Neural crest cell (in vitro differentiated cells): ENCODE measurements at places on chromosomes 2 and 18.

DNA sequence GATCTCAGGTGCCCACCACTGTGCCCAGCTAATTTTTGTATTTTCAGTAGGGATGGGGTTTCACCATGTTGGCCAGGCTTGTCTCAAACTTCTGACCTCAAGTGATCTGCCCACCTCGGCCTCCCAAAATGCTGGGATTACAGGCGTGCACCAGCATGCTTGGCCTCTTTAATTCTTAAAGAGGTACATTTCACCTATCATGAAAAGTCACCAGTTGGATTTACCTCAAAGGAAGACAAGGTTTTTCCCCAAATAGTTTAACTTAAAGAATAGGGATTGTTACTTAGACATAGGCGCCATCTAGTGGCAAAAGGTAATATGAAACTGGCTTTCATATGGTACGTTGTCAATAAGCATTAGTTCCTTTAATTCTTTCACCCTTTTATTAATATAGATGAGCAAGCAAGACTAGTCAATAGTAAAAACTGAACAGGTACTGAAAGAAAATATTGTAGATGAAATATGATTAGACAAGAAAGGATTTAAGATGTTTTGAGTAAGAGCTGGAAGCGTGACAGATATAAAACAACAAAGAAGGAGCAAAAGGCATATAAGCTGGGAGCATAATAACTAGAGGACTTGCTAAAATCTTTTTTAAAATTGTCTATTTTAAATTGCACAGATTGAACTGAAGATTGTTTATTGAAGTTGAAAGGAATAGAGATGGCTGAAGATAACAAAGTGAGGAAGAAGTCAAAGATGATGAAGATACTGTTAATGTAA lies 35.0 kb upstream of the PSMD14 start:
- peak; percentile 31 for DNase-seq

DNA sequence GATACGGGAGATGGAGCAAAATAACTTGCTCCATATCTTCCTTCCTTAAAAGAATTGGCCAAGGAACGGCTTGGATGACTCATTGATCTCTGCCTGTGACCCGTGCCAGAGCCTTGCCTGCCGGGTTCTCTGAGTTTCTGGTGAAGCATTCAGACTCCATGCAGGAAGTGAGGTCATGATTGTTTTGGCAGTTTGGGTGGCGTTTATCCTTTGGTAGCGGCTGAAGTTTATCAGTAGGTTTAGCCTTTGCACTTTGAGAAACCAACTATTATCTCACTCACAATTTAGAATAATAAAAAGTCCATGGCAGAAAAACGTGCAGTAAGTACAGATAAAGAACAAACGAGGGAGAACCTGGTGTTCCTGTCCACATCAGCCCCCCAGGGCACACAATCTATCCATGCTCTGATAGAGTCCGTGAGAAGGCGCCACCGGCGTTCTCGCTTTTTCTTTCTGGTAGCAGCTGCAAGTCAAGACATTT lies 15.0 kb upstream of the CTAGE1 start:
- DNase-seq, result no peak

- DNase-seq, result no peak
Observed at GRCh38 chr18:12321333-12321732, 13.3 kb downstream of the TUBB6 start.

DNA sequence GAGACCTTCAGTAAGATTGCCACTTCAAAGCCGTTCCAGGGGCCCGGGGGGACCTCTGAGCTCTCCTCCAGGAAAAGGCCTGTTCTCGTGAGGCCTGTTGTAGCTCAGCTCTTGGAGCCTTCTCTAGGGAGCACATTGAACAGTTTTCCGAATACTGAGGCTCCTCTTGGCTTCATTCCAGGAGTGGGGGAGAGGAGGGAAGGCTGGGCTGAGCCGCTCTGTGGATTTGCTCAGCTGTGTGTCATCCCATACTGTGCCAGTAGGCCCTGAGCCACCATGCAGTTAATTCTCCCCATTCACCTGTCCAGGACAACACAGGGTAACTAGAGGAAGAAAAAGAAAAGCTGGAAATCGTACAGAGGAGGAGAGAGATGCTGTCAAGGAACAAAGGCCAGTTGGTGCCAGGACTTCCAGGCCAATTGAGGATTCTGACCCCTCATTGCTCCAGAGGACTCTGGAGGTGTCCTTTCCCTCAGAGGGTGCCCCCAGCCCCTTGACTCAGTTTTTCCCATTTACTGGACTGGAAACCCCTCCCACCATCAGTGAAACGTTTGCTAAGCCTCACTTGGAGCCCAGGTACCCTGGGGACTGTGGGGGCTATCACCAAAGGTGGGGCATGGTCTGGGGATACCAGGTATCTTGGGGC lies 41.4 kb downstream of the HS1BP3 start:
- DNase-seq, result no peak

- no peak for DNase-seq
Observed at GRCh38 chr2:112000399-112001135, 54.5 kb upstream of the TMEM87B start.

GRCh38 chr2:18610651-18611050 lies 21.3 kb upstream of the NT5C1B start:
- no peak for DNase-seq

- DNase-seq, result no peak
Observed at GRCh38 chr2:241865957-241866789, 3.4 kb upstream of the RTP5 start.

DNA sequence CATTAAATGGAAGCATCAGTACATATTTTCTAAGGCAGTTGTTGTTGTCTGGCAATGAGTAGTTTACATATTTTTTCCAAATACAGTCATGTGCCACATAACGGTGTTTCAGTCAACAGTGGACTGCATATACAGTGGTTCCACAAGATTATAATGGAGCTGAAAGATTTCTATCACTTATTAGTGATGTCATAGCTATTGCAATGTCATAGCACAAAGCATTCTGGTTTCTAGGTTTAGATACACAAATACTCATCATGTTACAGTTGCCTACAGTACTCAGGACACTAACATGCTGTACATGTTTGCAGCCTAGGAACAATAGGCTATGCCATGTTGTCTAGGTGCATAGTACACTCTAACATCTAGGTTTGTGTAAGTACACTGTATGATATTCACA lies 45.0 kb downstream of the RND3 start:
- no peak for DNase-seq

DNA sequence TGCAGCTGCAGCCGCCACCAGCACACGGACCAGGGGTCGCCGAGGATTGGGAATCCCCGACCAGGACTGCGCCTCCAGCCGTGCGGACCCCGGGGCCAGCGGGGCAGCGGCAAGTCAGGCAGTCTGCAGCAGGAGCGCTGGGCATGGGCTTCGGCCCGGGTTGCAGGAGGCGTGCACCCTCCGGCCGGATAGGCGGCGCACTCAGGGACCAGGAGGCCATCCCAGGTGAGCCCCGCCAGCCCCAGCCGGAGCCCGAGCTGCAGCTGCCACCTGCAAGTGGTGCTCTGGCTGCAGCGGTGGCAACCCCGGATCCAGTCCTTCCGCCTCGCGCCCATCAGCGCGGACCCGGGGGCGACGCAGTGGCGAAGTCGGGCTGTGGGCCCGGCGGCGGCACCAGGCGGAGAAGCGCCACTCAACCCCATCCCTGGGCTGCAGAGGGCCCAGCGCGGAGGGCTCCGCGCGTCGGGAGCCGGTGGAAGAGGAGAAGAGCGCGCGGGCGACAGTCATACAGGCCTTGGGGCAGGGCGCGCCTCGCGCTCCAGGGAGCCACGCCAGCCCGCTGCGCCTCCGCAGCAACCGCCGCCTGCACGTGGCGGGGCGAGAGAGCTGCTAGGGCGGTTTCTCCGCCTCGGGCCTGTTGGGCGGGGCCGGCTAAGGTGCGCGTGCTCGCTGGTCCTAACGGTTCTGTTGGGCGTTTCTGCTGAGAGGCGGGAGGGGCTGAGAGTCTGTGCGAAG lies 73.8 kb downstream of the RPIA start:
- no peak for DNase-seq

- DNase-seq, result no peak
Observed at GRCh38 chr2:142721015-142721414, 156.4 kb upstream of the KYNU start.

GRCh38 chr2:205934443-205934842 lies 151.5 kb downstream of the INO80D start:
- no peak for DNase-seq

- DNase-seq, result no peak
Observed at GRCh38 chr2:222561151-222561550, 94.7 kb downstream of the FARSB start.

DNA sequence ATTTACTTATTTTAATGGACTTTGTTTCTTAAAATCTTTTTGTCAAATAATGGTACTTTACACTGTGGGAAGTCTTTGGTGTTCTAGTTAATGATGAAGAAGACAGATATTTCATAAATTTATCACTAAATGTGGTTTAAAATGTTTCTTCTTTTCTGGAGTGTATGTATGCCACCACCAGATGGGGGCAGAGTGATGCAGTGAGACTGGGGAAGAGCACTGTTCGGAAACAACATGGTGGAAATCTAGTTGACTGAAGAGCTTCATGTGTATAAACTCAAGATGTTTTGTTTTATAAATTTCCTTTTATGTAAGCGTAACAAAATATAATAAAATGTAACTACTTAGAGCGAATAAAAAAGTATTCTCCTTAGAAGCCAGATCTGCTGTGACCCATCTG lies 195.1 kb downstream of the KCNE4 start:
- no peak for DNase-seq

DNA sequence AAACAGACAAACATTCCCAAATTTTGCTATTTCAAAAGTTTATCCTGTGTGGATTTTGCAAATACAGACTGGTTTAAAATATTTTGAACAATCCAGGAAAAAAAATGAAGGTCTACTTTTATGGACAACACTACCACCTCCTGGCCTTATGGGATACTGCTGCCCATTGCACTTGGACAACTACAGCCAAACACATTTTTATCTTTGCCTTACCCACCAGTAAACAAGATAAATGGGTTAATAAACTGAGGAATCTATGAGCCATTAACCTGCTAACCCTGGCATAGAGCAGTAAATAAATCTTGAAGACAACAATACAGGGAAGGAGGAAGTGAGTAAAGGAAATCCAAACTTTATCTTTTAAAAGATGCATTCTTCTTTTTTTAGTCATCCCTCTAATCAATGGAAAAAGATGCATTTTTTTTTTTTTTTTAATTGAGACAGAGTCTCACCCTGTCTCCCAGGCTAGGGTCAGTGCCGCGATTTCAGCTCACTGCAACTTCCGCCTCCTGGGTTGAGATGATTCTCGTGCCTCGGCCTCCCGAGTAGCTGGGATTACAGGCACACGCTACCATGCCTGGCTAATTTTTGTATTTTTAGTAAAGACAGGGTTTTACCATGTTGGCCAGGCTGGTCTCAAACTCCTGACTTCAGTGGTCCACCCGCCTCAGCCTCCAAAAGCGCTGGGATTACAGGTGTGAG lies 2.1 kb upstream of the SPIRE1 start:
- peak; percentile 37 for DNase-seq

DNA sequence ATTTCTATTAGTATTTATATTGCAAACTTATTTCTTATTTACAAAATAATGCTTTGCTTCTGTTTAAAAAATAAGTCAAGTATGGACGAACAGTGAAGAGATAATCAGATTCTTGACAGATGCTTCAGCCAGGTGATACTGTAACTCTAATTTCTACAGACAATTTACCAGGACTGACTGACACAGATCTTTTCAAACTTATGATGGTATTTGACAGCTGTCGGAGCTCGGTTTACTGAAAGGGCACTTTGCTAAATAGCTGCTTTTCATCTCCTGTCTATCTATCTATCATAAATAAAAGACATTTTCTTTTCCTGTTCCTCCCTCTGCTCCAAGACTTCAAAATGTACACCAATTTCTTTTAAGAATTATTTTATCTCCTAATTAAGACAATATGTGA lies 422.5 kb upstream of the SLC8A1 start:
- no peak for DNase-seq

DNA sequence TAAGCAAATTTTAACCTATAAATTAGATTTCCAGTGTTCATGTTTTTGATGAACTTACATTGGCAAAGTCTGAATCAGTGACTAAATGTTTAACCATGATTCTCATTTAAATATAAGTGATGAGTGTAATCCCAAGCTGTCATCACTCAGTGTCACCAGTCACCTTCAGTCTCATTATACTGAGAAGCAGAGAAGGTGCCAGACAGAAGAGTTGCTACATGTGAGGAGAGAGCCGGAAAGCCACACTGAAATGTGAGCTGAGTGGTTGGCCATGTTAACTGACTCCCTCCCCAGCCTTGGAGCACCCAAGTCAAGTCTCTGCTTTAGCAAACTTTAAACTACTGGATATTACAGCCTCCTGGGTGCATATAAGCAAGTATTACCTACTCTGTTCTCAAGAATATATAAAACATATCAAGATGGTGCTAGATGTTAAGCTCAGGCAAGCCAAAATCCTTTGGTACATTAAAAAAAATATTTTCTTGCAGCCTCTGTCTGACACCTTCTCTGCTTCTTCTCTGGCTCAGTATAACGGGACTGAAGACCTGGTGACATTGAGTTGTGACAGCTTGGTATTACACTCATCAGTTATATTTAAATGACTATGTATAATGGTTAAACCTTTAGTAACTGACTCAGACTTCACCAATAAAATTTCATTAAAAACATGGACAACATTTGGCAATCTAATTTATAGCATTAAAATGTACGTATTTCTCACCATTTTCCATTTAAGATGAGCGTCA lies 75.8 kb upstream of the MAP3K20 start:
- DNase-seq, result no peak

GRCh38 chr2:237494066-237494465 lies 7.0 kb downstream of the MLPH start:
- no peak for DNase-seq

DNA sequence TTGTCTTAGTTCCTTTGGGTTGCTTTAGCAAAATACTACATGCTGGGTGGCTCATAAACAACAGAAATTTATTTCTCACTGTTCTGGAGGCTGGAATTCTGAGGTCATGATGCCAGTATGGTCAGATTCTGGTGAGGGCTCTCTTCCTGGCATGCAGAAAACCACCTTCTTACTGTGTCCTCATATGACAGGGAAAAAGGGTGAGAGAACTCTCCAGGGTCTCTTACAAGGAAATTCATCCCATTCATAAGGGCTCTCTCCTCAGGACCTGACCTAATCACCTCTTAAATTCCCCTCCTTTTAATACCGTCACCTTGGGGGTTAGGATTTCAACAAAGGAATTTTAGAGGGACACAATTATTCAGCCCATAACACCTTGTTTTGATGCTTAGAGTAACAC lies 243.1 kb upstream of the TNP1 start:
- no peak for DNase-seq

GRCh38 chr2:10239561-10239967 lies 63.1 kb upstream of the HPCAL1 start:
- no peak for DNase-seq

DNA sequence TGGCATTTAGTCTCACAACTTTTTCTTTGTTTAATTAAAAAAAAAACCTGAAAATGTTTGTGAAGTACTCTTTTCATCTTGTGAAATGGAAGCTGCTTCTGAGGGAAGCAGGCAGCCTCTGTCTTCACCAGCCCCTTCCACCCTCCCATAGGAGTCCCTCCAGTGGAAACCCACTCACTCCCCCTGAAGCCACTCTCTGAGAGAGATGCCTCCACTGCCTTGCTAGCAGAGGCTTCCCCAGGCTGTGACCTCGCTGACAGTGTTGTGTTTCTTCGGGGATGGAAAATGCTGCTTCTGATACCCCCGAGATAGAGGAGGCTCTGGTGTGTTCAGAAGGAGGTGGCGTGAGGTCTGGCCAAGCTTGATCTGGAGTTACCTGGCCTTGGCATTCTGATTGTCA lies 59.9 kb downstream of the SH3RF3 start:
- DNase-seq, result no peak
